ENCODE measurements at places on chromosomes 7 and 10.
A peak's percentile ranks its signal among the peaks of the same experiment; 100 is the strongest.

GRCh38 chr10:69089638-69090599 is 2.0 kb downstream of the SRGN start:
- DNase-seq, result no peak

- DNase-seq, result peak; percentile 7
These were observed 1.3 kb downstream of the STK17A start for GRCh38 chr7:43584195-43584586.

- no peak for DNase-seq
These were observed 686.5 kb downstream of the LRMDA start for GRCh38 chr10:76117949-76118348.

- no peak for DNase-seq
These were observed 9.3 kb downstream of the ATG9B start for GRCh38 chr7:151014950-151015349.

DNA sequence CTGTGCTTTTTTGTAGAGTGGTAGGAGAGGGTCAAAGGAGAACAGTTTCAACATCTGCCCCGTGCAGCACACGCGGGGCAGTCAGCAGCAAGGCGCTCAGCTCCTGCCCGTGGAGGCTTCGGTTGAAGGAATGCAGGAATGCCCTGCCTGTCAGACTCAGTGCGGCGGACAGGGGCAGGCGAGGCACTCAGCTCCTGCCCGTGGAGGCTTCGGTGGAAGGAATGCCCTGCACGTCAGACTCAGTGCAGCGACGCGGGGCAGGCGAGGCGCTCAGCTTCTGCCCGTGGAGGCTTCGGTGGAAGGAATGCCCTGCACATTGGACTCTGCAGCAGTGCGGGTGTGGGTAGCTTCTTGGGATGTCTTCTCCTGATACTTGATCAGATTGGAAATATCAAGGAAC is 37.0 kb downstream of the PPP2R2D start:
- no peak for DNase-seq

DNA sequence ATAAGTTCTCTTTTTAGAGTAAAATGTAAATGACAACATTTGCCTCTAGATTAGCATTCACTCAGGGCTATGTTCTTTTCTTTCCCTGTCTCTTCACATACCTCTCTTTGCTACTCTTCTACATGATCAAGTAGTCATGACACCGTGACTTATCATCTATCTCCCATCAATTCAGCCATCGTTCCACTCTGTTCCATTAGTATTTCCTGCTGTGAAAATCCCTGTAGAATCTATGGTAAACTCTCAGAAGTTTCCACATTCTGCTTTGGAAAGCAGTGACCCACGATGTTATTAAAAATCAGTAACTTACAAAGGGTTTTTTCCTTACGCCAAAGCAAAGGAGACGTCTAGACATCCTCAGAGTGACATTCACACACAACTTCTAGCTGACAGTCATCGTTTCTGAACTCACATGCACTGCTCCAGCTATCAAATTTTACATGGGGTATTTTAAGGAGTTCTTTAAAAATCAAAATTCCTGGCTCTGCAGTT is 135.6 kb downstream of the SEMA3C start:
- no peak for DNase-seq

DNA sequence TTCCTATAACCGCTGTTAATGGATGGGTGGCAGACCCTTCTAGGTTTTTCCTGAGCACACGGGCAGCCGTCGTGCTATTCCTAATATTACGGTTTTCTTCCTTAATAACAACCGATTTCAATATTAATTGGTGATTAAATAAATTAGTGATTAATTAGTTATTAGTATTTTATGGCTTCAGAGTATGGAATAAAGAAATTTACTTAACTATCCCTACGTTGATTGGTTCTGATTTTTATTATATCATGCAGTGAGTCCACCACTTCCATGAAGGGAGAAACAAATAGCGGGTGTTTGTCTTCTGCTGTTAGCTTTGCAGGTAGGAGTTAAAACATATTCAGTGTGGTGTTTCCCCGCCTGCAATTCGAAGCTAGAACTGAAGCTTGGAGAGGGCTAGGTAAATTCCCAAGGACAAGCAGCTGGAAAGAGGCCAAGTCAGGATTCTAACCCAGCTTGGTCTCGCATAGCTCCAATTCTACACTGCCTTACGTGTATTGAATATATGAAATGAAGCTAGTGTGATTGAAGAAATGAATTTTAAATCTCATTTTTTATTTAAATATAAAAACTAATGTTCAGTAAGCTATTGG is 928 bp upstream of the CSTF2T start:
- no peak for DNase-seq

DNA sequence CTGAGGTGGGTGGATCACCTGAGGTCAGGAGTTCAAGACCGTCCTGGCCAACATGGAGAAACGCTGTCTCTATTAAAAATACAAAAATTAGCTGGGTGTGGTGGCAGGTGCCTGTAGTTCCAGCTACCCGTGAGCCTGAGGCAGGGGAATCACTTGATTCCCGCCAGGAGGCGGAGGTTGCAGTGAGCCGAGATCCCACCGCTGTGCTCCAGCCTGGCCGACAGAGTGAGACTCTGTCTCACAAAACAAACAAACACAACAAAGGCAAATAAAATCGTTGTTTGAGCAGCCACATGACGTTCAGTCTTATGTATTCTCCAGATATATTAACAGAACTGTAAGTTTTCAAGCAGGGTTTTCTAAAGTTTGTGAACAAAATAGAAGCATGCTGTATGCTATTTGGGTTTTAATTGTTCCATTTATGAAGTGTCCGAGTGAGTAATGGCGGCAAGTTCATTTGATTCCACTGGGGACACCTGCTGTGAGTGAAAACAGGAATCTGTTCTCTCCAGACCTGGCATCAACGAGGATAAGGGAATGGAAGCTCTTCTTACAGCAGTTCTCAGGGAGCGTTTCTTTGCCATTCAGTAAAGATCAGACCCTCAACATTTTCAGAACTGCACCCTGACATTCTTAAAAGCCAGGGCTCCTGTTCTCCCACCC is 122.5 kb upstream of the PITRM1 start:
- DNase-seq, result no peak

GRCh38 chr10:79105150-79105739 is 36.5 kb downstream of the ZMIZ1 start:
- no peak for DNase-seq

DNA sequence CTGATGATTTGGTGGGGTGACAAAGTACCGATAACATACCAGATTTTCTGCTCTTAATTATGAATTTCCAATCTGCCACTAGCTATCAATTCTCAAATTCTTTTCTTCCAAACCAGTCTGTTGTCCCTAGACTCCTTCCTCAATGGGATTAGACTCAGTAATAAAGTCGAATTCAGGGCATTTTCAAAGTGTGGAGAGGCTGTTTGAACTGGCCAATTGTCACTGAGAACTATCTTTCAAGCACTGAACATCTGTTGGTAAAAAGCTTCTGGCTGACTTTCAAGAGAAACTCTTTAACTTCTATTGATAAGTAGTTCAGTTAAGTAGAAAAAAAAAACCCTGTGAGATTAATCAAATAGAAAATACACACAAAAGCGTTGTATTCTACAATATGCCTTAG is 108.9 kb downstream of the SAMD9 start:
- DNase-seq, result no peak

DNA sequence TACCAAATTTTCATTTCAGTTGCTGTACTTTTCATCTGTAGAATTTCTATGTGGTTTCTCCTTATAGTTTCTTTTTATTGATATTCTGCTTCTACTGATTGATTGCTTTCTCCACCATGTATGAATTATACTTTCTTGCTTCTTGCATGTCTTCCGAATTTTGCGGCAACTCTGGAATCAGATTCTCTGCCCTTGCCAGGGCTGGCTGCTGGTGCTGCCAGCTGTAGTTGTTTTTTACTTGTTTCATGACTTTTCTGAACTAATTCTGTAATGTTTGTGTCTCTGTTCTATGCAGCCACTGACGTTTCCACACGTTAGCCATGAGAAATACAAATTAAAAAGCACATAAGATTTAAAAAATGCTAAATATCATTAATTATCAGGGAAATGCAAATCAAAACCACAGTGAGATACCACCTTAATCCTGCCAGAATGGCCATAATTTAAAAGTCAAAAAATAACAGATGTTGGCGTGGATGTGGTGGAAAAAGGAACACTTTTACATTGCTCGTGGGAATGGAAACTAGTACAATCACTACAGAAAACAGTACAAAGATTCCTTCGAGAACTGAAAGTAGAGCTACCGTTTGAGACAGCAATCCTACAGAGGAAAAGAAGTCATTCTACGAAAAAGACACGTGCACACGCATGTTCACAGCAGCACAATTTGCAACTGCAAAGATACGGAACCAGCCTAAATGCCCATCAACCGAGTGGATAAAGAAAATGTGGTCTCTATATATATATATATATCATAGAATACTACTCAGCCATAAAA is 51.5 kb downstream of the MAD1L1 start:
- no peak for DNase-seq

All from GDM1 (cell line).